HT-29 (cell line): ENCODE measurements at places on chromosomes 3 and 15.

DNA sequence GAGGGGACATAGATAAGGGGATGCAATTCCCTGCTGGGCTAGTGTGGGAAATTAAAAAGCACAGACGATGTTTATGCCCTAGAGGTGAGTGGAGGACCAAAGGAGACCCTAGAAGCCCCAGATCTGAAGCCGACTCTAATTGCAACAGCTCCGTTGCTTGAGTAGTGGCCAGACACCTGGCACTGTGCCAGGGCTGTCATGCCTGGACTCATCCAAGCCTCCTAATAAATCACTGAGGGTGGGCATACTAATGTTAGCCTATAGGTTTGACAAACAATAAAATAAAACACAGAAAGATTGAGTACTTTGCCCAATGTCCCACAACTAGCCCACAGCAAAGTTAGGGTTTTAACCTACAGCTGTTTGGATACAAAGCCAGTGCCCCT is 25.4 kb upstream of the MRPS22 start:
- peak; percentile 53 for DNase-seq

DNA sequence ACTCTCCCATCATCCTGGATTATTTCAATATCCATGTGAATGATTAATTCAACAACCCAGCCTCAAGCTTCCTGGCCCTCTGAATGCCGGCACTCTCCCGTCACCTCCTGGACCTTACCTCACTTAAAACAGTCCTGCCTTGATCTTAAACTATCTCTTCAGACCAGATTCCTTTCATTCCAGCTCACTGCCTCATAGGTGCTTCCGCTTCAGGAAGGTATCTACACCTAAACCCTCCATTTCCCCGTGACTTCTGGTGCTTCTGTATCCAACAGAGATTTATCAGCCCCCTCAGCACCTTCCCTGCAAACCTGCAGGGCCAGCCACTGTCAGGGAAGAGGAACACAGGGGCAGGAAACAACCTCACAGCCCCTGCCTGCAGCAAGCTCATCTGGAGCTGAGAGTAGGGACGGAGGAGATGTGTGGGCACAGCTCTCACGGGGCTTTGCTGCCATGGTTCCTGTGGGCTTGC is 98.9 kb upstream of the TJP1 start:
- DNase-seq = peak; percentile 63

GRCh38 chr3:188440340-188440972 is 286.5 kb downstream of the LPP start:
- no peak for DNase-seq

DNA sequence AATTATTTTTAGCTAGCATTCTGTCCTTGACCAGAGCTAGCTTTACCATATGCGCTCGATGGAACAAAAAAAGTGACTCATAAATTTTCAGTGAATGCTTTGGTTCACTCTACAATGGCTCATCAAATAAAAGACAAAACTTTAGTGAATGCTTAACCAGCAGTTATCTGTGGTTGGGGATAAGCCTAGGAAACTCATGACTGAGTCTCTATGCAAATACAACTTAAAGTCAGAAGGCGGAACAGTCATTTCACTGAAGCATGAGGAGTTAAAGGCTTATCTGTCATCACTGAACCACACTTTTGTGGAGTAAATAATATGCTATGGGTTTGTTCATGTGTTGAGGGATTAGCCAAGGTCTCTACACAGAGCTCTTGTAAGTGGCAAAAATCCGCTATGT is 308.4 kb downstream of the SQOR start:
- no peak for DNase-seq

DNA sequence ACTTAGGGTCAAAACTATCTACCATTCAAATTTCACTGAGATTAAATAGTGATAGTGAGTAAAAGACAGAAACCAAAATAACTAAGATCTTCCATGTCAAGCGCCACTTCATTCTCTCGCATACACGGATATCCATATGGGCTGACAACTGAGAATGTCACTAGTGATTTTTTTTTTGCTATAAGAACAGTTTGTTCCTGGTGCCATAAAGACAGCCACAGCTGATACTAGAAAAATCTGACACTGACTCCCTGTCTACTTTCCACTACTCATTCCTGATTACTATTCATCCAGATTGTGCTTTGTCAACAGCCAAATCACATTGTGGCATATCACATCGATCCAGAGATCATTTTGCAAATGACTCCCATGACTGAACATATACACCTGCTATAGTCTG is 45.8 kb upstream of the CDAN1 start:
- no peak for DNase-seq

DNA sequence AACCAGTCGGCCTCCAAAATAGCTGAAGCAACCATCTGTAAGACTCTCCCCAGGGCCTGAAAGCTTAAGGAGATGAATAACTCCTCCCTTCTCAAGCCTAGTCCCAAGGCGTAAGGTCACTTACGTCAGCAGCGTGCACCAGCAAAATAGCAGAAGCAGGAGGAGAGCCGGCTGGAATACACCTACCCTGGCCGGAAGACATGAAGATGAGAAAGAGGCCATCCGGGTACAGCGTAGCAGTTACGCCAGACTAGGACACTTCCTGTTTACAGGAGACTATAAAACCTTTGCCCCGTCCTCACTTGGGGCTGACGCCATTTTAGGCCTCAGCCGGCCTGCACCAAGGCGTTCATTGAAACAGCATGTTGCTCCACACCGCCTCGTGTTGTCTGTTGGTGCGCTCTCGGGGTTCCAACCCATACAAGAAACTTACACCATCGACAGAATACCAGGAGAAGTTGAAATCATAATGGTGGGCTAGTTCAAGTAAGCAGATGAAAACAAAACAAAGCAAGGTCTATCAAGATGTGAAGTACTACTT is 2.5 kb downstream of the CFAP92 start:
- no peak for DNase-seq

GRCh38 chr15:65393091-65393490 is 15.3 kb upstream of the IGDCC3 start:
- no peak for DNase-seq

GRCh38 chr3:39499651-39500273 is 32.3 kb downstream of the MOBP start:
- no peak for DNase-seq

DNA sequence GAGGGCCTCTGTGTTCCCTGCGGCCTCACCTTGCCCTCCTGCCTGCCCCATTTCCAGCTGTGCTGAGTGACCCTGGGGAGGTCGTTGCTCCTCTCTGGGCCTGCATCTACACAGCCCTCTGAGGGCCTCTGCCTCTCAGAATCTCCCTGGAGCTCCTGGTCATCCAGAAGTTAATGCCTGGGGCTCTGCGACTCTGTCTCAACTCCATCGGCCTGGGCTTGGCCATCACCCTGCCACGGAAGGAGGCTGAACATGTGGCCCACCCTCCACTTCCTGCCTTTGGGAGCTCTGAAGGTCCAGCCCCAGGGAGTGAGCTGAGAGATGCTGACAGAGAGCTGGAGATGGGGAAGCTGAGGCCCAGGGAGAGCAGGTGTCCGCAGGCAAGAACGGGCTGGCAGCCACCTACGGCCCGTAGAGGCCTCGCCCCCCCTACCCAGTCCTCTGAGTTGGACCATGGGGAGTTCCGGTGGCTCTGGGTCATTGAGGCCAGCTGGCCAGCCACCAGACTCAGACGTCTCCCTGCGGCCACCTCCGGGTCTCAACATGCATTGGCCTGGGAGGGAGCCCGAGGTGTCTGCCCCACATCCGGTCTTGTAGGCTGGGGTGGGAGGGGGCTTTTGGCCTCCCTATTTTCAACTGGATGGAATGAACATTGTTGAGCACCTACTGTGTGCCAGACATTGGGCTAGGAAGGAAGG is 34.2 kb downstream of the GRIP2 start:
- no peak for DNase-seq

- DNase-seq = no peak
Observed at GRCh38 chr3:149167898-149168297, 38.5 kb downstream of the HPS3 start.

- DNase-seq = peak; percentile 10
Observed at GRCh38 chr3:192487033-192487432, 240.3 kb downstream of the FGF12 start.

DNA sequence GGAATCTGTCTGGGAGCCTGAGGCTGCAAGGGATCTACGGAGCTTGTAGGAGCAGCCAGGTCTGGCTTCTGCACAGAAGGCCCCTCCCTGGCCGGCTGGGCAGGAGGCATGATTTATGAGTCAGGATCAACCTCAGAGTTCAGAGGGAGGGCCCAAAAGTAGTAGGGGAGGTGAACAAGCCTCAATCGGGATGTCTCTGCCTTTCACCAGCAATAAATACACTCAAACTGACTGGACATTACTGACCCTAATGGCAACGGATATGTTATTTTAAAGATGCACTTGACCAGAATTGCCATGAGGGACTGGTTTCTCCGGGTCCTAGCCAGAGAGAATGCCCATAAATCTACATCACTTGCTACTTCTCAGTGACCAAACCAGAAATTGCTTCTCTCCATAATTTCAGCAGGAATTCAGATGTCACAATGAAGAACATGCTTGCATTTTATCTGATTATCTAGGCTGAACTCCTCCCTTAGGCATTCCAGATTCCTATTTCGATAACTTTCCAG is 109.6 kb upstream of the LMOD3 start:
- DNase-seq = peak; percentile 86

GRCh38 chr3:149808209-149808829 is 4.7 kb upstream of the RNF13 start:
- DNase-seq = peak; percentile 90

DNA sequence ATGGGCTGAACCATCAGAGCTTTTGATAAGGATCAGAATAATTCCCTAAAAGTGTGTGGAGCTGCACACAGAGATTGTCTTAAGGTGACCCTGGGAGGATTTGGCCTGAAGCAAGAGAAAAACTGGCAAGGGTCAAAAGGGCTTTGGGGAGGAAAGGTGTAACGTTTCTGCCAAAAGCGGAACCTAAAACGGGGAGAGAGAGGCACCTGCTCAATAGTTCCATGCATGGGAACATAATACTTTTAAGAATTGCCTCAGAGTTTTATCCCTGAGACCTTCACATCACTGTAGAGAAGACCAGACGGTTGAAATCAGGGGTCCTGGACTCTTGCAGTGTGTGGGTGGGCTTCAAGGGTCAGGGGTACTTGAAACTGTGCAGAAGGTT is 5.9 kb downstream of the ZNF710 start:
- DNase-seq = no peak

- no peak for DNase-seq
Observed at GRCh38 chr3:106473576-106474475, 605.0 kb upstream of the CBLB start.

DNA sequence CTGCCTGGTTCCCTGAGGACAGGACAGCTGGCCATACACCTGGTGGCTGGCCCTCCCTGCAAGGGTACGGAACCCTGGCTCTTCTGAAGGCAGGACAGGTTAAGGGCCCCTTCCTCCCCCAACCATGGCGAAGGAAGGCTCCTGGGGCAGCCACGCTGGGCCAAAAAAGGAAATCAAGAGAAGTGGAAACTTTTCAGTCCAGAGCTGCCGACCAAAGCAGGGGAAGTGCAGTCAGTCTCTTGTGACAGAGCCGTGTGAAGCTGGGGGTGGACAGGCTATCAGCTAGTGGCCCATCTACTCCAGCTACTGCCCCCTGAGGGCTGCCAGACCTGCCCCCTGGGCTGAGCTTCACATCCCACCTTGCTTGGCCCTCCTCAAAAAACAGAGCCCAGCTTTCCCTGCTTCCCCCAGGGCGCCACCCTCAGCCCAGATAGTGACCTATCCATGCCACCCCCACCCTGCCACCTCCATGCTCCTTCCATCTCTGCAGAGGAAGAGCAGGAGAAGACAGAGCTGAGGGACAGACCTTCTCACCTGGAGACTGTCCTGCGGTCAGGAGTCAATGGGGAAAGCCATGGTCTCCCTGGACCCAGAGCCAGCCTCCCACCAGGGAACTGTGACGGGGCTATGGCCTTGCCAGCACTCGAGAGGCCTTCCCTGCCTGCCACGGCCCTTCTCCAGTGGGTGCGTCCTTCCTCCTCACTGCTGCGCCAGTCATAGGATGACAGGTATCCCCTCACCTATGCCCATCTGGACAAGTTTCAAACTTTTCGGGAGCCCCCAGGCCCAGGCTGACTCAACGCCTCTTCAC is 4.6 kb downstream of the SEMA7A start:
- no peak for DNase-seq

DNA sequence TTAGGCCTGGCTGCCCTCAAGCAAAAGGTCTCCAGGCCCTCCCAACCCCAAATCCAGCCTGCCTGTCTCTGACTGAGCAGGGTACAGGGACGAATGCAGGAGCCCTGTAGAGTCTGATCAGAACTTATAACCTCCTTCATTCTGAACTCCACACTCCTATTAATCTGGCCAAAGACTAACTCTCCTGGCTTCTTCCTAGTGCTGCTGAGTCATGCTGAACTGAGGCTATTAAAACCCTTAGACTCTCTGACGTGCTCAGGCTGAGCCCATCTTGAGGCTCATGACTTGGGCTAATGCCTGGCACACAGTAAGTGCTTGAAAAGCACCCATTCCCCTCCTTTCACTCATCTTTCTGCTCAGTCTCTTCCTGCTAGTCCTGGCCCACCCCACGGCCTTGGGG is 81.9 kb downstream of the NUP210 start:
- no peak for DNase-seq

- no peak for DNase-seq
Observed at GRCh38 chr3:127488740-127489139, 101.8 kb downstream of the TPRA1 start.

DNA sequence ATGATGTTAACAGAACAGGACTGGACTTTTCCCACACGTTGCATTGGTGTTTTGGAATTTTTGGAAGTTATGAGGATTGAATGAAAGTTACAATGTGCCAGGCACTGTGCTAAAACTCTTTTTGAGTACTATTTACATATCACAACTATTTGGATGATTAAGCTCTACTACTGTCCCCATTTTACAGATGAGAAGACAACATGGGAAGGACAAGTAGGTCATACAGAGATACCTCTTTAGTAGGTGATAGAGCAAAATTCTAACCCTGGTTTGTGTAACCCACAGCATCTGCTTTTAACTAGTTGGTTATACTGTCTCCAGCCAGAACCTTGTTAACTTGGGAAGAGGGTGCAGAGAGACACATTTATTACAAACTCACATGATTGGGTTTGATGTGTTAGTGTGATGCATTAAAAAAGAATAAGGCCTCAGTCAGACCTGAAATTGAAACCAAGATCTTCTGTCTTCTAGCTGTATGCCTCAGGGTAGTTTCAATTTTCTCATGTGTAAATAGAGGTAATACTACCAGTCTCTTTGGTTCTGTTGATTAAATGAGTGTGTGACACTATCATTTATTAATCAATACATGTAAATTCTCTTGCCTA is 1.4 kb downstream of the NDUFB4 start:
- no peak for DNase-seq

DNA sequence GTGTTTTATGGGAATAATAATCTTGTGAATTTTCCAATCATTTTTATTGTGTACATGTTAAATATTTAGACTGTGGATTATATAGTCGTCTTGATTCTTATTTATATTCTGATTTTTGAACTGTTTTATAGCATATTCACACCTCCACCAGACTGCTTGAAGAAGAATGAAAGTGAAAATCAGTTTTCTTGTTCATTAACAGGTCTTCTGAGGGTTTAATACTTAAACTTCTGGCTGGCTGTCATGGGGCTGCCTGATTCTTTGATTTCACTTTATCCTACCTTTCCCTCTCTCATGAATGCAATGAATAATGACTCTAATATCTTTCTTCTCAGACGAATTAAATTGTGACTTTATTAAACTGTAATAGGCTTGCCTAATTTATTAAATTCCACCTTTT is 56.2 kb downstream of the ATP2C1 start:
- DNase-seq = no peak

GRCh38 chr3:174812172-174812862 is 46.8 kb upstream of the NAALADL2 start:
- no peak for DNase-seq
